SK-N-DZ (cell line): ENCODE measurements at places on chromosomes 1 and 21.

- DNase-seq: no peak
Observed at GRCh38 chr1:169361281-169361680, 6.3 kb downstream of the NME7 start.

- DNase-seq: no peak
Observed at GRCh38 chr1:12112711-12113161, 49.6 kb downstream of the TNFRSF8 start.

- peak; percentile 51 for DNase-seq
Observed at GRCh38 chr21:15592271-15592860, 137.4 kb upstream of the USP25 start.

DNA sequence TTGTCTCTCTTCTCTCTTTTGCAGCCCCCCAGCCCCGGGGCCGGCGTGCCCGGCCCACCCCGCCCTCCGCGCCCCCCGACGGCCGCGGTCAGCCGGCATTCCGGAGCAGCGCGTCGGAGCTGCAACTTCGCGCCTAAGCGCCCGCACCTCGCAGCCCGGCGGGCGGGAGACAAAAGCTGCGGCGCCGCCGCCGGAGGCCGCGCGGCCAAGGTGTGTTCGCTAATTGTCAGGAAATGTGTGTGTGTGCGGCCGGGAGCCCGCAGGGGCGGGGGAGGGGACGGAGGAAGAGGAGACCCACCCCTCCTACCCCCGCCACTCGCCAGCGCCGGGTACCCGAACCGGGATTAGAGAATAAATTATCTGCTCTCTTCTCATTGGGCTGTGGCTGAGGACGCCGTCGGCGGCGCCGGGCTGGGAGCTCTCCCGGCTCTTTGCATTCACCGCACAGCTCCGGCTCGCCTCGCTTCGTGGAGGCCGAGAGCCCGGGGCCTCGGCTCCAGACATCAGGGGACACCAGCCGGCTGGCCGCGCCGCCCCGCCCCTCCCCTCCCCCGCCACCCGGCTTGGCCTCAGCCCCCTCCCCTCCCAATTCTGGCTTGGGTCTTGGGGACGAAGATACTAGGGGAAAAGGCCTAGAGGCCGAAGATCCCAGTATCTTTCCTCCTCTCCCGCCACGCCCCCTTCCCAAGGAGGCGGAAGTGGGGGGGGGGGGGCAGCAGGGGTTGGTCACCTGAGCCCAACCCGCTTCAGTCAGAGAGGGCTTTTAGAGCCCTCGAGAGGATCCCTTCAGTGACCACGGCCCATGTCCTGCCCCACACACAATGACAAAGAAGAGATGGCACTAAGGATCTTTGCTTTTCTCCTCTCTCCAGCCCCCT is 1.3 kb upstream of the BLACAT1 start:
- DNase-seq: peak; percentile 24

DNA sequence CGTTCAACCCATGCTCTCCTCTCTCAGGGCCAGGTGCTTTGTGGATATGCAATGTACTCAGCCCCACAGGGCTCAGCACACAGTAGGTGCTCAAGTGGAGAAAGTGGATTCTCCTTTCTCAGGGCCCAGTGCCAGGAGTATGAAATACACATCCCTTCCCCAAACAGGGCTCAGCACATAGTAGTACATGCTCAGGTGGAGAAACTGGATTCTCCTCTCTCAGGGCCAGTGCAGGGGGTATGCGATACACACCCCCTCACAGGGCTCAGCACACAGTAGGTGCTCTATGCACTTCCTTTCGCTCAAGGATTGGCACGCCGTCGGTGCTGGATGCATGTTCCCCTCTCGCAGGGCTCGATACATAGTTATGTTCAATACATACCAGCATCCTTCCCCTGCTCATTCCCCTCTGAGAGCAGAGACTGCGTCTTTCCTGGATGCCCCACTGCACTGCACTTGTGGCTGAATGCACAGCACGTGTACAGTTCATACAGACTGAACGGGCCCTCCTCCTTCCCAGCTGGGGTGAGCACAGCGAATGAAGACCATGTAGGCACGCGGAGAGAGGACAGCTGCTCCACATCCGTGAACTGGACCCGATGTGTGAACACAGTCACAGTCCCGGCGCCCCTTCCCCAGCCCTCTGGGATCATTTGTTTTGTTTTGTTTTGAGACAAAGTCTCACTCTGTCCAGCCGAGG is 16.6 kb upstream of the DISP3 start:
- no peak for DNase-seq

DNA sequence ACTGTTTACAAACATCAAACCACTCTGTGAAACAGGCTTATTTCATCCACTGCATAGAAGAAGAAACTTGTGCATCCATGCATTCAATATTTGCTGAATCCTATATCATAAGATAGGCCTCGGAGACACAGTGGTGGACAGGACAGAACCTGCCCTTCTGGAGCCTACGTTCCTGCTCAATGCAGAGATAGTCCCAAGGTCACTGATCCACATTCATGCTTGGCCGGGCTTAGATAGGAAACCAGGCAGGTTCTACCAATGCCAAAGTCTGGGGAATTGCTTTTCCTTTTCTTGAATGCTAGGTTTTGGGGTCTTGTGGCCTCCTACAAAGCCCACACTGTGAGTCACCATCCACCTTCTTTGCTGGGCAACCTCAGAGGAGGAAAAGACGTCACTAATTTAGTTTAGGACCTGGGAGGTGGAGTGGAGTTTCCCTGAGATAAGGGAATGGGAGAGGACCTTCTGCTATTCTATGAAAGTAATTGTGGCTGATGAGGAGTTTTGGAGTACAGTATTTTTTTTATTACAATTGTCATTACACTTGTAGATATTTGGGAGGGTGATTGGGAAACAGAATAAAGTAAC is 99.7 kb upstream of the CD34 start:
- DNase-seq: no peak

DNA sequence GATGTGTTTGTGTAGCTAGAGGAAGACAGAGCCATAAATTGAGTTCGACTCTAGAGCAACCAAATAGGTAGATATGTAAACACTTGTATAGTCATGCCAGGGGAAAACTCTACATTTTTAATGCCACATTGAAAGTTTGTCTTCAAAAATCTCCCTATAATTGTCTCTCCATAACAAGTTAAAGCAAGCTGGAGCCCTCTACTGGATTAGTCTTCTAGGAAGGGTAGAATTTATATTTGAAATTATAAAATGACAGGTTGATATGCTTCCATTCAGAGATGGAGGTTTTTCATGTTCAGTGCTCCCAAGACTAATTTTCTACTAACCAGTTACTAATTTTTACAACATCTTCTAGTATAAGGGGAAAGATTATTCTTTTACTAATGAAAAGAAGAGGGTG is 13.1 kb upstream of the COL24A1 start:
- DNase-seq: no peak

- DNase-seq: no peak
Observed at GRCh38 chr1:245690156-245690690, 535.4 kb downstream of the KIF26B start.

DNA sequence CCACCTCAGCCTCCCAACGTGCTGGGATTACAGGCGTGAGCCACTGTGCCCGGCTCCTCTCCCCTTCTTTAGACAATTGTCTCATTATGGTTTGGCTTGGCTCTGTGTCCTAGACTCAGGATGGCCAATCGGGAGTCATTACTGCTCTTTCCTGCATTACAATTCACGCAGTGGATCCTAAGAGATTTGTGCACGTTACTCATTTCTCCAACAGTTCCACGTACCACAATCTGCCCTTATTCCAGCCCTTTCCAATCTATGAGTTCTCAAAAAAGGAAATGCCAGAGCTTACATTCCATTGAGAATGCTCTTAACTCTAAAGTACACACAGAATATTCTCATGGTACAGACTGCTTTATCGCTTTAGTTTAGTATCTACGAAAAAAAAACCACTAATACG is 357.0 kb downstream of the GPATCH2 start:
- no peak for DNase-seq

GRCh38 chr21:39471598-39471997 is 19.8 kb downstream of the SH3BGR start:
- no peak for DNase-seq
